ENCODE measurements at places on chromosomes 2 and 18.

DNA sequence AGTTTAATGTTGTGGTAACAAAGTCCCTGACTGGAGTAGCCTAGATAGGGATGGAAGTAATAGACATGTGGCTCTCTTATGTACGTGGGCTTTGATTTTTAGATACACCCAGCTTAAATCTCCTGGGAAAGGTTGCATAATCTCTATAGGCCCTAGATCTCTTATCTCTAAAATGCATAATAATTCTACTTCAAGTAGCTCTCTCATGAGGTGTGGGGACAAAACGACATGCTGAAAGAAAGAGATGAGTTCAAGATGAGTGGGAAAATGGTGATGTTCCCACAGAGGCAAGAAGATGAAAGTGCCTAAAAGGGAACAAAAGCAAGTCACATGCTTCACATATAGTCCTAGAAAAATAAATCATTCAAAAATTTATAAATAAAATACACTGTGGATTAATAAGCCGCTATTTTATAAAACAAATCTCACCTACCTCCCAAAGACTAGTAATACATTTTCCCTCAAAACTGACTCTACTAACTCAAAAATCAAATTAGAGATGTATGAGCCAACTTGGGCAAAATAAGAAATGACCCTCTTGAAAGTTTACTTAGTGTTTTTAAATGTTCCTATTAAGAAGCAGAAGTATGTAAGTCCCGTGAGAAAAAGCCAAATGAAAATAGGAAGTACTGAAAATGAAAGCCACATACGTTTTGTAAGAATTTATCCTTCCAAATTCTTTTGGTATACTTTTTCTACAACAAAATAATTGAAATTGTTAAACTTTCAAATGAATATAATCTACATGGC, 148.2 kb upstream of the ITGA4 start:
- DNase-seq: no peak

DNA sequence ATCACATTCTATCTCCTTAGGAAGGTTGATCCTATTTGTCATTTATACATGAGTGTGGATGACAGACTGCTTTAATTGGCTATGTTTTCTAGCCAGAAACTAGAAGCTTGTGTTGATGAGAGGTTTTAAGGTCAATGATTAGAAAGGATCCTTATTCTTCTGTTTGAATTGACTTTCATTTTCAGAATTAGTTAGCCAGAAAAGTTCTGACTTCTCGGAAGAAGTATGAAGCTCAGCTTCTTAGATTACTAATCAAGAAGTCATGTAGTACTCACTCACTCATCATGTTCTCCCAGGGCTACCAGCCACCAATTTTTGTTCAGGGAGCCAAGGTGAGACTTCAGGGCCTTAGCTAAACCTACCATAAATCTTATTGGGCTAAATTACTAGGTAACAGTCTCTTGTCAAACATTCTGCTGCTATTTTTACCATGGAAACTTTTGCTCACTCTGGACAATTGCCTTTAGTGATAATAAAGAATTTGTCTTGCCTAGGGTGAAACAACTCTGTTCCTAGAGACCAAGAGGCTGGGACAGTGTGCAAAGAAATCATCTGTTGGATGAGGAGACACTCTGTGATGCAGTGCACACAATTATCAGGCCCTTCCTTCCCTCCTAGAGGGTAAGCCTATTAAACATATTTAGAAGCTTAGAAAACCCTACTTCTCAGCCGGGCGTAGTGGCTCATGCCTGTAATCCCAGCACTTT, 111.6 kb upstream of the DNMT3A start:
- DNase-seq: no peak

GRCh38 chr2:145654746-145655145, 1134.8 kb upstream of the ZEB2 start:
- no peak for DNase-seq

DNA sequence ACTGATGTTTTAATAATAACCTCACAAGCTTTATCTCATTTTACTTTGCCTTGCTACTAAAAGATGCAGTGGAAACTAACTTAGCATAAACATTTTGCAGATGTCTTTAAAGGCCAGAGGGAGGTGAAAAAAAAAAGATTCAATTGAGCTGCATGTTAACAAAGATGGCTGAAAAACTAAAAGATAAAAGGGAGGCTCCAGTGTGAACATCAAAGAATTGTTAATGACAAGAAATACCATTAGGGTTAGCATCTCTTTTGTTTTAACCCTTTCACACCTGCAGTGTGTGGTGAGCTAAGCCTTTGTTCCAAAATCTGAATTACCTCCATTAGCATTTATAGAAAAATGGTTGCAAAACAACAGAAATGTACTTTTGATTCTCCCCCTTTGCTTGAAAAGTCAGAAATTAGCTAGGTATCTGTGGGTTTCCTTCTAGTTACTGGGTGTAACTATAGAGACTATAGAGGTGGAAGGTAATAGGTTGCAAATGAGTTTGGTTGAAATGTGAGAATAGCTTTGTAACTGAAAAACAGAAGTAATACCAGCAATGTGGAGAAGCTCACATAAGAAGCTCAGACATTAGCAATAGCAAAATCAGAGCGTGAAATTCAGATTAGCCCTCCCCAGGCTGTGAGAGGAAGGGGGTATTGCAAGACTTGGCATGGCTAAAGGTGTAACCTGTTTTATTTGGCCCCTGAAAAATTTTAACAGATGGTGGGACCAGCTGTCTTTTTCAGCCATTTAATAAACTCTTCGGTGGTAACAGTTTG, 34.8 kb upstream of the SP5 start:
- no peak for DNase-seq

DNA sequence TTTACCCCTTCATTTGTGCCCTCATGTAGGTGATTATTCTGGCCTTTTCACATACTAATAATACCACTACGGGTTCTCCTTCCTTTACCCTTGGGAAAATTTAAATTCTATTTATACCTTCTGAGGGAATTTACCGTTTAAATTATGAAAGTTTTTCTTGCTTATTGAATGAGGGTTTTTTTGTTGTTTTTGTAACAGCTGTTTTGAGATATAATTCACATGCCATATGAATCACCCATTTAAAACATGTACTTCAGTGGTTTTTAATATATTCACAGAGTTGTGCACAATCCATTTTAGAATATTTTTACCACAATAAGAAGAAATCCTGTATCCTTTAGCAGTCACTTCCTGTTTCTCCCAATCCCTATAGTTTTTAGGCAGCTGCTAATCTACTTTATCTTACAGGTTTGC, 54.7 kb downstream of the EML4 start:
- DNase-seq: no peak

DNA sequence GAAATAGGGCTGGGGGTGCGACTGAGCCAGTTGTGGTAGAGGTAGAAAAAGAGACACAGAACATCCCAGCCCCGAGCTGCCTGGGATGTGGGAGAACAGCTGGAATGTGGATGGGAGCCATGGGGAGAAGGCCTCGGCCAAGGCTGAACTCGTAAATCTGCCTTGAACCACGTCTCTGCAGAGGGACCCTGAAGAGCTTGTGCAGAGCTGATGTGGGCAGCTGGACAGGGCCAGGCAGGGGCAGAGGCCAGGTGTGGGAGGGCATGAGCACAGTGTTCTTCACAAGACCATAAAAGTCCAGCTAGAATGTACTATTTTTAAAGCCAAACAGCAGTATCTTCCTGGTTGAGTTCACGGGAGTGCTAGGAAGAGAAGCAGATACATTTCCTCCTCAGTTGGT, 5.7 kb downstream of the TCF23 start:
- no peak for DNase-seq

DNA sequence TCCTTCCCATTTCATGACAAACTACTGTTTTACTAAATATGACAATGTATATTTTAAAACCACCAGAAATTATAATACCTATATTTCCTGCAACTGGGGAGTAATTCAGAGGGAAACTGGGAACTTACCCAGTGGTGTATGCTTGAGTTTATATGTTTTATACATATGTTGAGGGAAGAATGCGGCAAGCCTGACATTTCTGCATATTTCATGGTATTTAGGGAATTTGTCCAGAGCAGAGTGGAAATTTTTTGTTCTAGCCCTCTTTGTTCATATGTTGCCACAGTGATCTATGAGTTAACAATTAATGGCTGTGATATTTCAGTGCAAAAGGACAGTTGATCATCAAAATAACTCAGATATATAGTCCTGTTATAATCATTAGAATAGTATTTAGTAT, 230.8 kb upstream of the VWC2L start:
- DNase-seq: no peak

DNA sequence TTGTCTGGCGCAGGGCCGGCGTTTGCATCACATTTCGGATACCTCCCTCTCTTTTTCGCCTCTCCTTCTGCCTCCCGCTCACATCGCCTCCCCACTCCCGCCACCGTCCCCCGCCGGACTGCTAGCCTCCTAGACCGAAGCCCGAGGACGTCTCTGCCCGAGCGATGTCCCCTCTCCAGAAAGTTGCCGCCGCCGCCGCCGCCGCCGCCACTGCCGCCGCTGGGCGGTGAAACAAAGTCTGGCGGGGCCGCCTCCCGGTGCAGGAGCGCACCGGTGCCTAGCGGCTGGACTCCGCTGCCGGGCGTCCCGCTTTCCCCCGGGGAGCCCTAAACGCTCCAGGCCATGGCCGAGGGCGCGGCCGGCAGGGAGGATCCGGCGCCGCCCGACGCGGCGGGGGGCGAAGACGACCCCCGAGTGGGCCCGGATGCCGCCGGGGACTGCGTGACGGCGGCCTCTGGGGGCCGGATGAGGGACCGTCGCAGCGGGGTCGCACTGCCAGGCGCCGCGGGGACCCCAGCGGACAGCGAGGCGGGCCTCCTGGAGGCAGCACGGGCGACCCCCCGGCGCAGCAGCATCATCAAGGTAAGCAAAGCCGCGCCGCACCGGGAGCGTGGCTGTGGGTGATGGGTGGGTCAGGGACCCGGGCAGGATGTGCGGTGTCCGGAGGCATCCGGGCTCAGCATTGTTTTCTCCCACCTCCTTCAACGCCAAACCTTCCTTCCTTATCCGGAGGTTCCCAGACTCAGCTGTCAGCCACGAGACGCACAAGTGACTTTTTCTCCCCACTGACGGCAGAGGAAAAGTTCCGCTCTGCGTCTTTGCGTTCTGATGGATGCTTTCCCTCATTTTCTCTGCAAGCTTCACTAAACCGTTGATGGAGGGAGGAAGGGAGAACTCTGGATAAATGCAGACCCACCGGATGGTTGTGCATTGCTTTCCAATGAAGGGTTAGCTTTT, 643 bp downstream of the PLCL1 start:
- no peak for DNase-seq
